ENCODE measurements at places on chromosomes 6 and 20.

DNA sequence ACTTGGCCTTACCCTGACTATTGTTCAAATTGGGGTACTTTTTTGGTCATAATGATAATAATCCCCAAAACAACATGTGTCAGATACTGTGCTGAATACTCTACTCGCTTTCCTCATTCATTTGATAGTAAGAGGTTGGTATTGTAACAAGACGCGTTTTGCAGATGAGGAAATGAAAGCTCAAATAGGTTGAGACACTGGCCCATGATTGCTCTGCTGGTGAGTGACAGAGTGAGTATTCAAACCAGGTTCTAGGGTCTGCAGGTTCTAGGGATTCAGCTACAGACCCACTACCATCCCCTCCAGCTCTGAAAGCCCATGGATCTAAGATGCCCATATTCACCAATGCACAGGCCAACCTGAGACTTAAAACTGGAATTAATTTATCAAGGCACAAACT, 1.3 kb upstream of the ENPP4 start:
- DNase-seq: no peak

DNA sequence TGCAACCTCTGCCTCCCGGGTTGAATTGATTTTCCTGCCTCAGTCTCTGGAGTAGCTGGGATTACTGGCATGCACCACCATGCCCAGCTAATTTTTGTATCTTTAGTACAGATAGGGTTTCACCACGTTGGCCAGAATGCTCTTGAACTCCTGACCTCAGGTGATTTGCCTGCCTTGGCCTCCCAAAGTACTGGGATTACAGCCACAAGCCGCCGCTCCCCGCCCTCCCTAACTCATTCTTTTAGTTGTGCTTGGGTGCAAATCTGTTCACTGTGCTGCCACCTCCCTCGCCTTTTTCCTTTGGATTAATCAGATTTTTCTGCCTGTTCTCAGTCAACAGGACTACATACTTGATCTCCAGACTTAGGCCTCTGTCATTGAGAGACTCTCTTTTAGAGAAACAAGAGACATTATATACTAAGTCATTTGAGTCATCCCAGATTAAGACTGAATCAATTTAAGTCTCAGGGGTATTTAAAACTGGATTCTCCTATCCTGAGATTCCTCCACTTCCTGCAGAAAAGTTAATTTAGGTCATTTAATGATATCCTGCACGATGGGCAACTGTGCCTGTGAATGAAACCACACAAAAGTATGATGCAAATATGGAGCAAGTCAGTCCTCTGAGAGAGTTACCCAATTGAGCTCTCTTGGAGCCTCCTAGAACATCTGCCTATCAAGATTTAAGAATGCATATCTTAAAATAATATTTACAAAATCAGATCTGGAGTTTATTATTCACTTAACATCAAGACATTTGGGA, 136.1 kb upstream of the THEMIS start:
- DNase-seq: no peak

GRCh38 chr6:94478133-94479005, 1059.0 kb upstream of the EPHA7 start:
- no peak for DNase-seq

DNA sequence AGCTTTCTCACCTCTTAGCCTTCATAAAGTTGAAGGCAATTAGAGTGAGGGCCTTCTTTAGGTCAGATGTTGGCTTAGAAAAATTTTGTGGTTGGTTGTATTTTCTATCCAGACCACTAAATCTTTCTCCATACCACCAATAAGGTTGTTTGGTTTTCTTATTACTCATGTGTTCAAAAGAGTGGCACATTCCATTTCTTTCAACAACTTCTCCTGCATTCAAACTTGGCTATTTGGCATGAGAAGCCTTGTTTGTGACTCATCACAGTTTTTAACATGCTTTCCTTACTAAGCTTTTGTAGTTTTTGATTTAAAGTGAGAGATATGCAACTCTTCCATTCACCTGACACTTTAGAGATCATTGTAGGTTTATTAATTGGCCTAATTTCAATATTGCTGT, 949.6 kb downstream of the TBC1D32 start:
- DNase-seq: no peak

- no peak for DNase-seq
Measured at GRCh38 chr6:139257821-139258398, 33.9 kb downstream of the TXLNB start.

- no peak for DNase-seq
Measured at GRCh38 chr20:39195582-39196021, 233.5 kb downstream of the DHX35 start.

DNA sequence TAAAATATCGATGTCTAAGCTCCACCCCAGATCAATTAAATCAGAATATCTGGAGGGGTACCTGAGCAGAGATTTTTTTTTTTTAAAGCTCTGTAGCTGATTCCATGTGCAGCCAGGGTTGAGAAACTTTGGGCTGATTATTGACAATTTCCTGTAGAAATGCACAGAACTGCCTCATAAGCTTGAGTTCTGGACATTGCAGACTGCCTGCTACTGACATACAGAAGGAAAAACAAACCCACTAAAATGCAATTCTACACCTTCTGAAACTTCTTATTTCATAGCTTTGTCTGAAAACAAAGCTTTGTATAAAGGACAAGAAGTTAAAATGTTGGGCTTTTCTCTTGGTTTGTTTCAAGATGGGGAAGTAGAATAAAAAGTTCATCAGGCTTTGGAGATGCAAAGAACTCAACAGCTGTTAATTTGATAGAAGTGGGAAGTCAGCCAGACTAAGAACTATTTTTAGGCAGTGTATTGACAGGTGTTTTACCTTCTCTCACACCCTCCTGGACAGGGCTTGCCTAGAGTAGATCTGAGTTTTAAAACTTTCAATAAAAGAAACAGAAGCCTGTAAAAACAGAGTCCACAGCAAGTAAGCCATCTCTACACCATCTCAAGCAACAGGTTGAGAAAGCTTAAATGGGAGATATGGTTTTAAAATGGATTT, 147.7 kb downstream of the KCNQ5 start:
- DNase-seq: no peak

DNA sequence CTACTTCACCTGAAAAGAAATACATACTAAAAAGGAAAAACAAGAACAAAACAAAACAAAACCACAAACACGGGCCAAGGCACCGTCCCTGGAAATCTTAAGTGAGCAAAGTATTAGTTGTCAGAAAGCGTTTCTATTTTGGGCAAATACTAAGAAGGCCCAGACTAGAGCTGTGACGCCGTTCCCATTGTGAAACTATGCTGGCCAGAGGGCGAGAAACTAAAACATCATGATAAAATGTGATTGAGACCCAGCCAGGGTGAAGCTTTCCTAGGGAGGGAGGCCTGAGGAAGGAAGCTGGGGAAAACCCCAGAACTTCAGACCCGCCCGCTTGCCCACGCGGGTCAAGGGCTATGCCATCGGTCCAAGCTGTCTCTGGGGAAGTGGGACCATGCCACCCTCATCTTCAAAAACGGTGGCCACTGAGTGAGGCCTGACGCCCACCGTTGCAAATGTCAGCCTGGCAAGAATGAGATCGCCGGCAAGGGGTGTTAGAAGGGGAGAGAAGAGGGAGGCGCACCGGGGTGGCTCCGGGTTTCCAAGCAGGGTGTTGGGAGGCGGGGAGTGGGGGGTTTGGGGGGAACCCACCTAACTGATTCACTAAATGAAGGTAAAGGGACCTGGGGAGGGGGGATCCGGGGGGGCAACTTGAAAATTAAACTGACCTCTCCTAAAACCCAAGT, 1950.9 kb upstream of the DEFB115 start:
- DNase-seq: no peak

DNA sequence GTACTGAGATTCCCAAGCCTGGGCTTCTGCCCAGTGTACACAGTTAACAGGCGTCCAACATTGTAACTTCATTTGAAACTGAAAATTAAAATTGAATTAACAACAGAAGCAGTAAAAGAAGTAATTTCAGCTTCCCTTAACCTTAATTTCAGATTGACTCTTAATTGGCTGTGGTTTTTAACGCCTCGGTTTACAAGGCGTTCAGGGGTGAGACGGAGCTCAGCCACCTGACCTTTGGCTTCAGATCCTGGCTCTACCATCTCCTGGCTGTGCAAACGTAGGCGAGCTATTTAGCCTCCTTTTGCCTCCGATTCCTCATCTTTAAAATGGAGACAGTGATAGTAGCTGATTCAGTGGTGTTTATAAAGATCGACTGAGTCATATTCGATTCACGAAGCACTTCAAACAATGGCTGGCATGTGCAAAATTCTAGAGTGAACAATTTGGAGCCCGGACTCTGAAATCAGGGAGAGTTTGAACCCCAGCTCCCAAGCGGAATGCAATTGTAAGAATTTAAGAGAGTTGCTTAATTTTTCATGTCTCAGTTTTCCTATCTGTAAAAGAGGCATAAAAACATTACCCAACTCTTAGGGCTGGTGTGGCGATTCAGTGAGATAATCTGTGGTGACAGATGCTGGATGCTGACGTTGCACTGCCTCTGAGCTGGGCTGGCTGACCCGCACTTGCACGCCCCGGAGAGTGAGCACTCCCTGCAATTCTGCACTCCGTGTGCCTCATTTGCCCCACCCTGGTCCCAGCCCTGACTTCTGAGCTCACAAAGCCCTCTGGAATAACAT, 23.5 kb upstream of the OCSTAMP start:
- no peak for DNase-seq

DNA sequence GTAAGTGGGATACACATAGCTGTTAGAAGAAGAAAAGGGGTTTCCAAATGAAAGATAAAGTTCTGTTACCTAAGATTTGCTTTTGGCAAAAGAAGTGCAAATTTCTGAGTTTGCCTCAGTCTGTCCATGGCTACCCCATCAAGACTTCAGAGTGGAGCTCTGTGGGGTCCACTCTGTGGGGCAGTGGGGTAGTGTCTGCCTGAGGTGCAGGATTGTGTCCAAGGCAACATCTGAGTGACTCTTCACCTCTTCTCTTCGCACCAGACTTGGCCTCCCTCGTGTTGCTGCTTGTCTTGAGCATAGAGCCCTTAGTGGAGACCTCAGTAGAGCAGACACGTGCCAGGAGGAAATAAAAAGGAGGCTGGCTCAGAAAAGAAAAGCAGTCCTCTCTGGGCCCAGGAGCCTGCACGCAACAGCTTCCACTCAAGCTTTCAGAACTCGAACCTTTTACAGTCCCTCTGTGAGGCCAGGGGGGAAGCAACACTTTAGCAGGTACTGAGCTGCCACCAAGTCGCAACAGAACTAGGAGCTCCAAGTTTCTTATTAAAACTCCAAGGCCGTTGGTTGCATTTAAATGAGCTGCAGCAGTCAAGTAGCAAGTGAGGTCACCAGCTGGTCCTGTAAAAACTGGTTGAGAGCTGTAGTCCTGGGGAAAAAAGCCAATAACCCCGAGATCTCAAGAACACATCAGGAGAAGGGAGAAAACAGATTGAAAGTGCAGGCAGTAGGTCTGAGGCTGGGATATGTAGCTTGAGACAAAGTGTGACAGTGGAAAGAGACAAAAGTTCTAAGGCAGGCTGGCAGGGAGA, 413.5 kb downstream of the CDC5L start:
- no peak for DNase-seq

DNA sequence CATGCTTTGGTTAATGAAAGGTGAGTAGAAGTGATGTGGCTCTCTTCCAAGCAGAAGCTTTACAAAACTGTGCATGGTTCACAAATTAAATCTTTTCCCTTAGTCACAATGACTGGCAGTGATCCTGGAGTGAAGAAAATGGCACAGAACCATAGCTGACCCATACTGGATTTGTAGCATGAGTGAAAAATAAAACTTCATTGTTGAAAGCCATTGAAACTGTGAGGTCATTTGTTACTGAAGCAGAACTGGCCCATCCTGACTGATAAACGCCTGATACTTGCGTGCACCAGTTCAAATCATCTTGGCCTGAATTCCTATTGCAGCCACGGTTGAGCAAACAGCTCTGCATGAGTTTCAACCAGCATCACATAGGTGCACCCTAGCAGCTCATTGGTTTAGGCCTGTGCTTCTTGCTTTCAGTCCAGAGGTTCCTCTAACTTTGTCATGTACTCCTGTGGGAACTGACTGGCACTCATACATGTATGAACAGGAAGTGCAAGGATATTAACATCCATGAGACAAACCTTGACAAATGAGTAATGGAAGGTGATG, 40.5 kb downstream of the SAMD5 start:
- DNase-seq: no peak

DNA sequence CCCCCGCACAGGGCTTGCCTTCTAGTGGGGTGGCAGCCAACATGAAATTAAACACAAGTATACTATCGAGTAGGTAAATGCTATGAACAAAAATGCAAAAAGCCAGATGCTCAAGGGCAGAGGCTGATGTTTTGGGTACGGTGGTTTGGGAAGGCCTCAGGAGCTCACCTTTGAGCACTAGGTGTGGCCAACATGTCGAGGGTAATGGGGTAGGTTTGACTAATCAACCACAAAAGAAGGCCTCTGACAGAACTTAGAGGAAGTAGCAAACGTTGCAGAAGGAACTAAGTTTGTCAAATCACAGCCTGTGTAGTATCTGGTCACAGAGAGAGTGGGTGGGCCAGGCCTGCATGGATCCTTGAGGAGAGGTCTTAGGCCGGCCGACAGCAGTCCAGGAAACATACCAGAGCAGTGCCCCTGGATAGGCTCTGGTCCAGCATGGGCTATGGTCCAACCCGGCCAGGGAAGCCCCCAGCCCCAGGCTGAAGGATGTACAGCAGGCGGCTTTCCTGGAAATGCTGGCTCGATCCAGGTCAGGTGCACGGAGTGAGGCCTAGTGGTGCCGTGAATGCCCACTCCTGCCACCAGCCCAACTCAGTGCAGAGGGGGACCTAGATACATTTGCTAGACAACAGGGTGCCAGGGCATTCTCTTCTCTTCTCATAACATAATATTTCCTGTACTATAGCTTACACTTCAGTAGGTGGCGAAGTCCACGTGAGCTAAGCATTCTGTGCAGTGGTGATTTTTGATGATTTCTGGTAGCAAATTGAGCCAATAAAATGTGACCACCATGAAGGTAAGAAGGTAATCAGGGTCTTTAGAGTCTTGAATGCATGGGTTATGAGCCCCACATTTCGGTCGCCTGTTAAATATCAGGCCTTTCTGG, 56.3 kb upstream of the CD93 start:
- DNase-seq: no peak

DNA sequence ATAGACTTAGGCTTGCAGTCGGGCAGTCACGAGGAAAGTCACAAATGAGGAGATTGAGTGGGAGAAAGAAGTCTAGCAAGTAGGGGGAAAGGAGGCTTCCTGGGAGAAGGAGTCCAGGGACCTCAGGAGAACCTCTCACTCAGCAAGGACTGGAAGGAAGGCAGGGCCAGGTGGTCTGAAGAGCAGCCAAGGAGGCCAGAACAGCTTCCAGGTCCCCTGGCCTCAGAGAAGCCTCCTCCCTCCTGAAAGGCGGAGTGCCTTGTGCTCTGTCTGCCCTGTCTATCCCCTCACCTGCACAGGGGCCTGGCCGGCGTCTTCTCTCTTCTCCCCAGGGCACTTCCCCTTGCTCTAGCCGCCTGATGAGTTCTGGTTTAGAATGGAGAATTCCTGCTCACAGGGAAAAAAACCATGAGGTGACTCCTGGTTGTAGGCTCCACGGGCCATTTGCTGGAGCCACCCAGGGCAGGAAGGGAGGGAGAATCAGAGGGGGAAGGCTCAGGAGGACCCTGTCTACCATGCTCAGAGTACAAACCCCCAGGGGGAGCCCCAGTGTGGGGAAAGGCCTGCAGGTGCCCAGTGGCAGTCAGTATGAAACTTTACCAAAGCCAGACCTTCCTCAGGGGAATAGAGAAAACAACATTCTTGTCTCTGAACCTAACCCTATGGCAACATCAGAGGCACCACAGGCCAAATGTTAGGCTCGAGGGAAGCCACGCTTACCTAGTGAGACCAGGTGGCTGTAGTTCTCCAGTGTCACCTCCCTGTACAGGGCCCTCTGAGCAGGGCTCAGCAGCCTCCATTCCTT, 11.2 kb downstream of the ZNF337 start:
- DNase-seq: no peak

- DNase-seq: no peak
Measured at GRCh38 chr6:75201901-75202672, 3.8 kb downstream of the COL12A1 start.
